ENCODE measurements at places on chromosomes 5 and 9. TPM values are rescaled to one million over a fixed set of nuclear protein-coding genes. Genes with fewer than 3 reads are reported as not detected.

The RAB3C gene
- 0.24 TPM for total RNA-seq

The IARS1 gene
- 438 TPM for total RNA-seq

The ZNF474 gene
- total RNA-seq, result not detected

The ELOVL7 gene
- 5.4 TPM for total RNA-seq

The SPINK1 gene
- total RNA-seq, result 12.1 TPM

The IFNB1 gene
- total RNA-seq, result not detected

The GPR150 gene
- not detected for total RNA-seq

The C1QTNF3 gene
- 0.77 TPM for total RNA-seq

The KCTD16 gene
- 0.03 TPM for total RNA-seq

The PDCD1LG2 gene
- total RNA-seq, result not detected

The C9orf50 gene
- total RNA-seq, result not detected

The CCL27 gene
- total RNA-seq, result not detected

The LHX2 gene
- total RNA-seq, result not detected

The CCL28 gene
- 51.4 TPM for total RNA-seq

The STK32A gene
- 37.9 TPM for total RNA-seq

The DBH gene
- total RNA-seq, result not detected

The PCDHGC3 gene
- 9.8 TPM for total RNA-seq

The KIF20A gene
- 41.7 TPM for total RNA-seq

The FRMPD1 gene
- total RNA-seq, result not detected

The CCDC107 gene
- total RNA-seq, result 20.0 TPM

The SH3RF2 gene
- total RNA-seq, result 0.77 TPM

The SYNPO gene
- total RNA-seq, result not detected

The SHOC1 gene
- total RNA-seq, result 0.37 TPM

The LCP2 gene
- 0.26 TPM for total RNA-seq

The TRMO gene
- total RNA-seq, result 28.6 TPM

The KCNV2 gene
- total RNA-seq, result not detected

The CENPP gene
- 10.6 TPM for total RNA-seq

The ANP32B gene
- 13.6 TPM for total RNA-seq

The RFESD gene
- total RNA-seq, result 2.2 TPM

The SKIC3 gene
- total RNA-seq, result 87.3 TPM

The SLC36A2 gene
- total RNA-seq, result not detected

The CMYA5 gene
- 0.11 TPM for total RNA-seq

The SCGB3A1 gene
- not detected for total RNA-seq

The LCN1 gene
- not detected for total RNA-seq
